ENCODE measurements at places on chromosomes 5 and 9.

GRCh38 chr9:89955626-89956025, 350.8 kb downstream of the GADD45G start:
- no peak for DNase-seq

DNA sequence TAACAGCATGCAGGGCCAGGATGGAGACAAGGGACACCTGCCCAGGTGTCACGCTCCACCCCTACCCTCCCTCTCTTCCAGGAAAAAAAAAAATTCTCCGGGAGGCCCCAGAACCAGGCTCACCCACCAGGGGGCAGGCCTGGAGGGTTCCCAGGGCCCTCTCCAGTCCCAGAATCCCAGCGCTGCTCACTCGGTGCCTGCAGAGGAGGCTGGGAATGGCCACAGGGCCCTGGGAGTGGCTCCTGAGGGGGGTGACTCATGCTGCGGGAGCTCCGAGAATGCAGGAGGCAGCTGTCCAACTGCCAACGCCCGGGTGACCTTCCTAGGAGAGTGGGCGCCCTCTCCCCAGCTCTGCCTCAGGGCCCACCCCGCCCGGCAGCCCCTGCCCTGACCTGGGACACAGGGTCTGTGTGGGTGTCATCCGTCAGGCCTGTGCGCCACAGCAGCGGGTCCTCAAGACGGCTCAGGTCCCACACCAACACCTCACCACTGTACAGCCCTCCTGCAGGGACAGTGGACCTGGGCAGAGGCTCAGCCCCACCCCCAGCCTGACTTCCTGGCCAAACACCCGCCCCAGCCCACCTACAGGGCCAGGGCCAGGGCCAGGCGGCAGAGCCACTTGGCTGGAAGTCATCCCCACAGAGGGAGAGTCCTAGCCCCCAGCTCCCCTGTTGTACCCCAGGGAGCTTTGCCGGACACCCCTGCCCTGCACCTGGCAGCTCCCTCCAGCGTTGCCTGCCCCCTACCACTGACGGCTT, 21.2 kb downstream of the DYNC2I2 start:
- DNase-seq: peak; percentile 89

DNA sequence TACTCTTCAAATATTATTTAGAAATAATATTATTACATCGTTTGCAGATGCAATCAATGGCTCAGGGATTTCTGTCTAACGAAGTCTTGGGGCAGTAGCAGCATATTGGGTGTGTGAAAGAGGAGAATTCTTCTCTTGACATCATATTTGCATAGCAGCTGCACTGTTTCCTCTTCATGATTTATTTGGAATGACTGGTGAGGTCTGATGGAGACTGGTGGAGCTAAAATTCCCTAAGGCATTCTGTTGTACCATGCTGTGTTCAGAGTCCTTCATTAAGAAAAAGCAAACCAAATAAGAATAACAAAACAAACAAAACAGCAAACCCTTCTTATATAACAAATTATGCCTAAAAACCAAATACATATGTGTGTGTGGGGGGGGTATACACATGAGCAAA, 177.6 kb downstream of the DIRAS2 start:
- no peak for DNase-seq

DNA sequence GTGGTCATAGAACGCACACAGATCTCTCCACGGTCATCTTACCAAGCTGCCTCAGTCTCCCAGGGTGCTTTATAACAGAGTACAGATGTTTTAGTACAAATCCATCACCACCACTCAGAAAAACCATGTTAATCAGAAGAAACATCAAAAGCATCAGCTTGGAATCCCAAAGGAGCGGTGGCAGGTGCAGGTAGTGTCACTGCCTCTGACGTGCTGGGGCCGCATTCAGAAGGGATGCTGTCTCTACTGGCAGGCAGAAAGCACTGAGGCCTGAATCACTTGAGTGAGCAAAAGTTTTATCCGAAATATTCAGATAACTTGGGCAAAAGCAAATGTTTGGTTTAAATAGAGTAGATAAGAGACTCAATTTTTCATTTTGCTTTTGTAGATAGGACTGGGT, 448.4 kb upstream of the ZNF608 start:
- no peak for DNase-seq

- DNase-seq: no peak
These were observed 29.9 kb downstream of the TMC1 start for GRCh38 chr9:72551306-72551705.

DNA sequence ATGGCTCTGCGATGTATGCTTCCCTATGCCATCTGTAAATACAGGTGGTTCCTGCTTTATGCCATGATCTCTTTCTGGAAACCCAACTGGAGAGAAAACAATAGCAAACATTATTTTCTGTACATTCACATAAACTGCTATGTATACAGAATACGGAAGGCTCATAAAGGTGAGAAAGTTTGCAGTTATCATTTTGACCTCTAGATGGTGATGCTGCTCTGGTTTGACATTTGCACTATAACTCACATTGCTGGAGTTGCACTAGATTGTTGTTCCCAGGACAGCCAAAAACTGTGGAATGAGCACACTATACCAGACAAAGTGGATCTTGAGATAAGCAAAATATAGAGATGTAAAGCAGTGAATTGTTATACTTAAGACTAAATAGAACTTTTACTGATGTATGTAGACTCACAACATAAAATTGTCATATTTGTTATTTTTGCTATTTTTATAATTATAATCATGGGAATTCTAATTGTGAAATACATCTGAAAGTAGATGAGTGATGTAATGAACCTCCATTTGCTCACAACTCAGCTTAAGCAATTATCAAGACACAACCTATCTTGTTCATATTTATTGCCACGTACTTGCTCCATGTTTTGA, 246.5 kb downstream of the PTPRD start:
- DNase-seq: peak; percentile 31

- DNase-seq: peak; percentile 53
These were observed 28.4 kb downstream of the PSAT1 start for GRCh38 chr9:78325343-78325742.

- DNase-seq: no peak
These were observed 13.8 kb upstream of the STC2 start for GRCh38 chr5:173341961-173342430.

GRCh38 chr5:401146-402034, 41.6 kb upstream of the EXOC3 start:
- no peak for DNase-seq

DNA sequence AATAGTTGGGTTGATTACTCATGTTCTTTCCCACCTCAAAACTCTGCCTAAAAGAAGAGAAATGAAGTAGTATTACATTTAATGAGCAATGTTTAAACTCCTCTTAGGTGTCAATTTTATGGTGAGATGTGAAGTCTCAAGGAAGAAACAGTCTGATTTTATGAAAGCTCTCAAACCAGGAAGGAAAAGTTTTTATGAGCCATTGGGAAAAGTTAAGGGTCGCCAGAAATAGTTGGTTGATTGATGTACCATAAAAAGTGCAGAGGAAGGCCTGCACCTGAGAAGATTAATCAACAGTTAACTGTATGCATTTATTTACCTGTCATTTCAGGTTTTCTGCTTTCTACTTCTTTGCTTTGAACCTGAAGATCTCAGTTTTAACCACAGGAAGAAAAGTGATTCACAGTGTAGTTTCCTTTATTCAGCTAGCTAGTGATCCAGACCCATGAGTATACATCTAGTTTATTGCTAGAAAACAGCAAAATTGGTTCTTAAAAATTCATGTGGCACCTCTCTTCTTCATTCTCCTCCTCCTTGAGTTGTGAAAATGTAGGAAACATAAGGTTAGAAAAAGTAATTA, 133.1 kb downstream of the CSNK1G3 start:
- no peak for DNase-seq

GRCh38 chr9:124946167-124946566, 5.3 kb upstream of the GOLGA1 start:
- no peak for DNase-seq

DNA sequence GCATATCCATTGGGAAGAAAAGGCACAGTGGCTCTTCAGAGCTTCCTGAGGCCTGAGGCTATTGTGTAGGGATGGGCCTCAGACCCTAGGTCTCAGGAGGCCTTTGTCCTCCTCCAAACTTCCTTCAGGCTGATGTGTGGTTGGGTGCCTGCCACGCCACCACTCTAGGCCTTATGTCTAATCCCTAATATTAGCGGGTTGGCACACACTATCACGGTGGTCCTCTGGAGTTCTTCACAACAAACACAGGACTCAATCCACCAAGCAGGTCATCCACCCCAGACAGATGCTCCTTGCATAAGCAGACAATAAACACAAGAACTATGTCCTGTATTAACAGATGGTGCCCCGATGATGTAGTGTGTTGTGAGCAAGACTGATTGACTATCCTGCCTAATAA, 31.0 kb upstream of the FSTL4 start:
- DNase-seq: no peak

GRCh38 chr5:144304688-144305087, 134.0 kb downstream of the KCTD16 start:
- no peak for DNase-seq

DNA sequence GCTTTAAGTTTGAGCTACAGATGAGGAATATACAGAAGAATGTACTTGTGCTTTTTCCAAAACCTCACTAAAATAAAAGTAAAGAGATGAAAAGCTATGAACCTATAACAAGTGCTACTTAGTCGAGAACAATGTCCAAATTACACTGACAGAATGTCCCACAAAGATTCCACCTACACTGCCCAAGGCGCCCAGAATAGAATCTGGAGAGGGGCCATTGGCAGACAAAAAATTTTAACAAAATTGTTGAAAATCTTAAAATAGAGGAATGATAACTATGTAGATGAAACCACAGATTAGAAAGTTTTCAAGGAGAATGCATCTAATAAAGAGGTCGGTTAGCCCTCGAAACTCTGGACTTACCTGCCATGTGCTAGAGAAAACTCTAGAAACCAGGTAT, 235.3 kb downstream of the CETN3 start:
- no peak for DNase-seq

All from astrocyte of the cerebellum (primary cell).